ENCODE measurements at places on chromosomes 1 and 21. TPM values are rescaled to one million over a fixed set of nuclear protein-coding genes. Genes with fewer than 3 reads are reported as not detected.

The OR2T11 gene
- total RNA-seq = not detected

The XKR8 gene
- total RNA-seq = 5.4 TPM

The DYNLT5 gene
- 2.7 TPM for total RNA-seq

The B3GALT5 gene
- 1.1 TPM for total RNA-seq

The CFHR5 gene
- not detected for total RNA-seq

The KCNA2 gene
- total RNA-seq = not detected

The OR2T2 gene
- not detected for total RNA-seq

The BNIPL gene
- total RNA-seq = 0.11 TPM

The DMAP1 gene
- total RNA-seq = 22.0 TPM

The CFAP141 gene
- total RNA-seq = not detected

The FAM72C gene
- 0.25 TPM for total RNA-seq

The PADI6 gene
- not detected for total RNA-seq

The IPP gene
- total RNA-seq = 16.2 TPM

The SLC50A1 gene
- total RNA-seq = 19.7 TPM

The SELE gene
- not detected for total RNA-seq

The PI4KB gene
- 74.1 TPM for total RNA-seq

The SLC27A3 gene
- total RNA-seq = 13.0 TPM

The ALPL gene
- total RNA-seq = 4.2 TPM

The LCE2A gene
- total RNA-seq = 2.2 TPM

The SPATA46 gene
- total RNA-seq = not detected

The ADGRL2 gene
- total RNA-seq = 14.6 TPM

The NBPF3 gene
- 31.9 TPM for total RNA-seq

The HPDL gene
- total RNA-seq = 3.0 TPM
